Stimulated activated CD4-positive, alpha-beta T cell treated with anti-CD3 and anti-CD28 coated beads, Interleukin-4, amount 100 ng/mL, for 1 hour (primary cell): ENCODE measurements at places on chromosomes 7 and 10.

DNA sequence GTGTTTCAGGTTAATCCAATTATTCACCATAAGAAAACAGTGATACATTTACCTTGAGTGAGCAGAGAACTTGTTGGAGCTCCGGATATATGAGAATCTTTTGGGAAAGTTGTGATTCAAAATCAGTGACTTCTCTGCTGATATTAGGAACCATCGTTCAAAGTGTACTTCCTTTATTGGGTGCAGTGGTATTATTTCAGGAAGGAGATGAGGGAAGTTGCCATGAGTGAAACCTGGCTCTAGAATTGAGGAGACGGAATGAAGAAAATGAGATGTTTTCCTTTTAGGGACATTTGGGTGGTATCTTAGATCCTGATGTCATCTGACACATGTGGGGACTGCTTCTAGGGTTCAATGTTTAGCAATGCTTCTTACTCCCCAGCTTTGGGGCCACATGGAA, 343.9 kb downstream of the ABCA13 start:
- no peak for DNase-seq

- no peak for DNase-seq
Observed at GRCh38 chr7:18400275-18400674, 95.3 kb upstream of the HDAC9 start.

DNA sequence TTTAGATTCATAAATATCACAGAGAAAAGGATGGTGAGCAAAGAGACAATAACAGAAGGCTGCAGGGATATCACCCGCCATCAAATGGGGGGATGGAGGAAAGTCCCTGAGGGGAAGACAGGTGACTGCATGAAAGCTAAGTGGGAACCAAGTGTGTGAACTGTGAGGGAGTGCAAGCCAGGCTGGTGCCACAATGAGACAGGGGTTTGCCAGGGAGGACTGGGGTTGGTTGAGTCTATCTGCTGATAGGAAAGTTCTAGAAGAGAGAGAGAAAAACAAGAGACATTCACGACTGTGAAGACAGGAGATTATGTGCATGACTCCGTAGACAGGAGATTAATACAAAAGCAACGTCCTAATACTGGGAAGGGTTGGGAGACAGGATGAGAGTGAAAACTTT, 376.4 kb downstream of the PARD3 start:
- no peak for DNase-seq

GRCh38 chr7:153030976-153031375, 271.4 kb downstream of the ACTR3B start:
- no peak for DNase-seq

GRCh38 chr10:131689954-131690757, 210.7 kb upstream of the PPP2R2D start:
- no peak for DNase-seq

GRCh38 chr7:77797734-77798393, 370 bp downstream of the TMEM60 start:
- DNase-seq, result no peak

- no peak for DNase-seq
Observed at GRCh38 chr7:65953890-65954450, 28.0 kb downstream of the GUSB start.

DNA sequence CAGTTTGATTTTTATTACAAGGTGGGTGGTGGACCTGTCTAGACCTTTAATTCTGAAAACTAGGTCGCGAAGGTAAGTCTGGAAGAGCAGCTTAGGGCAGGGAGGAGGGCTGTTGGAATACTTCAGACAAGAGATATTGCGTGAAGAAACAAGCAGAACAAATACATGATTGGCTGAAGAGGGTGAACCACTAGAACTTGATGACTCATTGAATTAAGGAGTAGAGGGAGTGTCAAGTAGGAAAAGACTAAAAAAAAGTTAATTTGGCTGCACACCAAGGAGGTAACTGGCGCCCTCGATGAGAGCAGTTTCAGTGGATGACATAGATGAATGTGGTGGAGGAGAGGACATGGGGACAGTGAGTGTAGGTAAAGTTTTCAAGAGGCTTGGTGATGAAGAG, 41.3 kb downstream of the WNT2 start:
- no peak for DNase-seq

DNA sequence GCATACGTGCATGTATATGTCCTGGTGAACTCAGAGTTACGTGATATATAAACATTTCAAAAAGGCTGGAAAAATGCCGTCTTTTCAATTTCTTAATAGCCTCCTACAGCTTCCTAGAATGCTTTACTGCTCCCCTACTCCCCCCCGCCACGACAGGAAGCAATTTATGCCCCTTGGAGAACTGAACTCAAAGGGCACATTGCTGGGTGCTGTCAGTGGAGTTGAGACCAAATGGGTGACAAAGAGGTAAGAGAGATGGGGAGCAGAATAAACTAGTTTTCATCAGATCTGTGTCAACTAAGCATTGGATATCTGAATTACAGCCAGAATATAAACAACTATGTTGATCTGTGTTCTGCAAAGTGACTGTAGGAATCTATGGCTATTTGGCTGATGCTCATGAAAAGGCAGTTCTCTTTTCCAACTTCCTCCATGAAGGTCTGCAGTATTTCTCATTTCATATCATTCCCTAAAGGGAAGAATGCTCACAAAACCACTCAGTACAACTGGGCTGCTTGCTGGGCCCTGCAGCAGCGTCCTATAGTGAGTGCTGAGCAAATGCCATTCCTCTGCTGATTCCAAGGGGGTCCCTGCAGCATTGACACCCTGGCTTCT, 171.3 kb upstream of the HPS1 start:
- DNase-seq, result no peak

- DNase-seq, result no peak
Observed at GRCh38 chr7:20268824-20269223, 51.6 kb upstream of the MACC1 start.

- DNase-seq, result no peak
Observed at GRCh38 chr7:74013539-74014272, 14.3 kb upstream of the ELN start.

- DNase-seq, result no peak
Observed at GRCh38 chr10:18949391-18949790, 99.2 kb upstream of the MALRD1 start.

DNA sequence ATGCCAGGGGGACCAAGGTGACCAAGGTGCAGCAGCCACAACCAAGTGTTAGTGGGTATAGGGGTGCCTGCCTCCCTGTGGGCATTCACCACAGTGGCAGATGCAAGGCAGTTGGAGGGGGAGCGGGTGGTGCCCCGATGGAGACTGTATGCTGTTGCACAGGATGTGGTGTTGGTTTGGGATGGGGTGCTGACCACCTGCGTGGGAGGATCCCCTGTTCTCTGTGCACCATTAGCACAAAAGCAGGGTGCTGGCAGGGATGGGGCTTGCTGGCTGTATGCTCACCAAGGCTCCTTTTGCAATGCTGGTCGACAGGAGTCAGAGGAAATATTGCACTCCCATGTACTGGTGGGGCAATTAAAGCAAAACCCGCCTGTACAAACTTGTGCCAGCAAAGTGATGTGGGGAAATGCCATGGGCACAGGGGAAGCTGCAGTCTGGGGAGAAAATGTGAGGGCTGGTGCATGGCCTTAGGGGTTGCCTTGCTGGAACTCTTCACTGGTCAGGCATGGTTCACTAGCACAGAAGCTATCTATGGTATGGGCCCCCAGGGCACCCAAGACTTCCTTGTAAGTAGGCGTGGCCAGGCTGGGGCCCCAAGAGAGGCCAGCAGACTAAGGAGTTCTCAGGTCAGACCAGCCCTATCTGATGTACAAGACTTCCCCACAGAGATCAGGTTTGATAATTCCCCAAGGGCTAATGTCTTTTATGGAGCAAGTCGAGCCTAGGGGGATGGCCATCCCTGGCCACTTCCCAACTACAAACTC, 51.9 kb upstream of the GNAT3 start:
- DNase-seq, result no peak

- no peak for DNase-seq
Observed at GRCh38 chr7:18004372-18004771, 23.3 kb downstream of the PRPS1L1 start.

- DNase-seq, result no peak
Observed at GRCh38 chr10:55065185-55065584, 264.2 kb upstream of the PCDH15 start.

DNA sequence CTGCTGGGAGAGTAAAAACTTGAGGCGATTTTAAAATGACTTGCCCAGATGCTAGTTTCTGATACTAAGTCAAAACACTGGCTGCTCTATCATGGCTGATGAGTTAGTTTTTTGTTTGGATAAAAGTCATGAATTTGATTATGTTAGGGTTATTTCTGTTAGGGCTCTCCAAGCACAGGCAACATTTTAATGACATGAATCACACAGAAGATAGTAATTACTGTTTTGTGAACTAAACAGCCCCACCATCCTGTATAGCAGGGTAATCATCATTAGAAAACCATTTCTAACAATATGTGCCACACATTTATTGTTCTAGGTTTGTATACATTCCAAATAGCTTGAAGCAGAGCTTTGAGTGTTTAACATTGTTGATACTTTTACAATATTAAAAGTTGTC, 750.3 kb downstream of the ANKRD7 start:
- DNase-seq, result no peak

DNA sequence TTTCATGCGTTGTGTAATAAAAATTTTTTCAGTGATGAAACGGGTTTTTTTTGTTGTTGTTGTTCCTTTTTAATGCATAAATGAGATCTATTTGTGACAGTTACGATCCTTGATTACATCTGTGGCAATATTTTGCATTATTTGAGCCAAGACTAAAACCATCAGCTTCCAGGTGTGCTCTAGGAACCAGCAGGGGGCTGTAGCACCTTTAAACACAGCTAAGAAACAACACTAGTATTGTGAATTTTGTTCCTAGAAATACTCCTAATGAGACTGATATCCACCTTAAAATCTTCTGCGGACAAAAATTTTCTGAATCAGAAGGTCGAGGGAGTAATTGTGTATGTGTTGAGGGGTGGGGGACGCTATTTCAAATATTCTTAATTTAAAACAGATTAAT, 52.6 kb downstream of the FGFBP3 start:
- no peak for DNase-seq

GRCh38 chr10:132289439-132289838, 18.3 kb downstream of the STK32C start:
- no peak for DNase-seq
